Smooth muscle cell of trachea (primary cell): ENCODE measurements at places on chromosomes 3 and 15. TPM values are rescaled to one million over a fixed set of nuclear protein-coding genes. Genes with fewer than 3 reads are reported as not detected.

The BCHE gene
- total RNA-seq = 5.8 and 11.1 TPM in 2 replicates

The CD86 gene
- not detected in 2 replicates for total RNA-seq

The APBA2 gene
- 2.5 and 12.2 TPM in 2 replicates for total RNA-seq

The MYO5C gene
- under 0.01 and 0.58 TPM in 2 replicates for total RNA-seq

The STRIT1 gene
- total RNA-seq = not detected in 2 replicates

The GOLGA8G gene
- not detected in 2 replicates for total RNA-seq

The C3orf33 gene
- 1.3 and 4.1 TPM in 2 replicates for total RNA-seq

The PCOLCE2 gene
- total RNA-seq = 98.7 and 137 TPM in 2 replicates

The GP5 gene
- 0.17 TPM in 1 of 2 replicates, not detected in the other for total RNA-seq

The IMPDH2 gene
- 335 and 458 TPM in 2 replicates for total RNA-seq

The TNNC1 gene
- total RNA-seq = 0.66 TPM in 1 of 2 replicates, not detected in the other
